ENCODE measurements at places on chromosomes 1 and 21. TPM values are rescaled to one million over a fixed set of nuclear protein-coding genes. Genes with fewer than 3 reads are reported as not detected.

GRCh38 chr1:205444300-205444930 is 11.4 kb downstream of the BLACAT1 start:
- DNase-seq, result no peak

- DNase-seq, result no peak
Observed at GRCh38 chr1:212470059-212470458, 37.3 kb downstream of the NENF start.

- DNase-seq, result no peak
Observed at GRCh38 chr21:42537106-42537742, 23.6 kb downstream of the SLC37A1 start.

DNA sequence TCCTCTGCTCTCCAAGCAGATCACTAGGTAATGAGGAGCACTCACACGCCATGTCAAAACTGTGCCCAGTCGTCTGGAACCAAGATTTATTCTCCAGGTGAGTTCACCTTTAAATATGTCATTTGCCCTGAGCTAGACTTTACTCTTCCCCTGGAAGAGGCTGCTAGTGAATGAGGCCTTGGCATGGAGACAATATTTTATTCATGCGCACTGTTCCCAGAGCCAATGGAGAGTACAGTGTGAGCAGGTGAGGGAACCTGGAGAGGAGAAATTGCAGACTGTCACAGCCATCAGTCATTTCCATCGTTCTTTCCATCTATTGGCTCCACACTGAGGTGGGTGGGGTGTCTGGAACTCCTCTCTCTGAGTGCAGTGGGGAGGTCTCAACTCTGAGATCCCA is 333.6 kb downstream of the KCNH1 start:
- no peak for DNase-seq

GRCh38 chr1:22600071-22600816 is 36.2 kb upstream of the C1QA start:
- no peak for DNase-seq

- DNase-seq, result no peak
Observed at GRCh38 chr1:230864441-230864840, 3.9 kb downstream of the C1orf198 start.

GRCh38 chr1:242522304-242522945 is 2.1 kb downstream of the PLD5 start:
- no peak for DNase-seq

Gene TMPRSS15
- 0.20 TPM for polyA plus RNA-seq

Gene ASCL5
- polyA plus RNA-seq, result 0.06 TPM
